ENCODE measurements at places on chromosomes 3 and 15.
A peak's percentile ranks its signal among the peaks of the same experiment; 100 is the strongest.

- DNase-seq, result no peak
Observed at GRCh38 chr15:53917109-53917508, 61.1 kb upstream of the UNC13C start.

GRCh38 chr3:43689166-43689565, 1.6 kb upstream of the ABHD5 start:
- no peak for DNase-seq

- peak; percentile 91 for DNase-seq
Observed at GRCh38 chr3:9976721-9977709, 9.6 kb downstream of the EMC3 start.

DNA sequence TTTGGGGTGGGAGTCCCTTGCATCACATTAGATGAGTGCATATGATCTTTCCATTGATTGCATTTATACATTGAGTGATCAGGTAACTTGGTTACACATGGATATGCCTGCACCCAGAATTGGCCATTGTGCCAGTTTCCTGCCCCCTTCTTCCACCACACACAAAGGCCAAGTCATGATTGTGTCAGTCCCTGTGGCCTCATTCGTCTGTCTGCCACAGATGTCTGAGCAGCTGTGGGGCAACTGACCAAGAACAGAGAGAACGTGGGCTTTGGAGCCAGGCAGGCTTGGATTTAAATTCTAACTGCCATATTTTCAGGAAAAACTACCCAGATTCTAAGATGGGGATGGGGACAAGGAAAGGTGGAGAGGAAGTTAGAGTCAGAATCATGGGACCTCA, 27.0 kb downstream of the CCNL1 start:
- no peak for DNase-seq

DNA sequence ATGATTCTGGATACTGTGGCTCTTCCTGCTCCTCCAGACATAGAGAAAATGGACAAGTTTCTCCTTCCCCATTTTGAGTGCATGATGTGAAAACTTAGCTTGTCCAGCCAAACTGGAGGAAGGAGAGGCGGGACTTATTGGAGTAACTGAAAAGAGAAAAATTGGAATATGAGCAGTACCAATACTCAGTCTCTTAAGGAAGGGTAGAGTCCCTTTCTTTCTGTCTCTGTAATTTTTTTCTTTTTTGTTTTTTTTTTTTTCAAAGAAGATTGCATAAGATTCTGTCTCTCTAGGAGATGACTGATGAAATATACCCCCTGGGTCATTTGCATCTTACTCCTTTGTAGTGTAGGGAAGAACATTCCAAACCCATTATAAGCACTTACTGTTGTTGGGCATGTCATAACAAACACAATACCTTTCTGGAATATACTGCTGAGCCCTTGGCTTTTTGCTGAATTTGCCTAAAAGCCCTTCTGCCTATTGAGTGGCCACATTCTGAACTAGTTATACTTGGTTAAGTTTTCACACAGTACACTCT, 498.1 kb upstream of the TPRG1 start:
- DNase-seq, result no peak

- DNase-seq, result no peak
Observed at GRCh38 chr3:38473229-38473628, 19.5 kb downstream of the ACVR2B start.

DNA sequence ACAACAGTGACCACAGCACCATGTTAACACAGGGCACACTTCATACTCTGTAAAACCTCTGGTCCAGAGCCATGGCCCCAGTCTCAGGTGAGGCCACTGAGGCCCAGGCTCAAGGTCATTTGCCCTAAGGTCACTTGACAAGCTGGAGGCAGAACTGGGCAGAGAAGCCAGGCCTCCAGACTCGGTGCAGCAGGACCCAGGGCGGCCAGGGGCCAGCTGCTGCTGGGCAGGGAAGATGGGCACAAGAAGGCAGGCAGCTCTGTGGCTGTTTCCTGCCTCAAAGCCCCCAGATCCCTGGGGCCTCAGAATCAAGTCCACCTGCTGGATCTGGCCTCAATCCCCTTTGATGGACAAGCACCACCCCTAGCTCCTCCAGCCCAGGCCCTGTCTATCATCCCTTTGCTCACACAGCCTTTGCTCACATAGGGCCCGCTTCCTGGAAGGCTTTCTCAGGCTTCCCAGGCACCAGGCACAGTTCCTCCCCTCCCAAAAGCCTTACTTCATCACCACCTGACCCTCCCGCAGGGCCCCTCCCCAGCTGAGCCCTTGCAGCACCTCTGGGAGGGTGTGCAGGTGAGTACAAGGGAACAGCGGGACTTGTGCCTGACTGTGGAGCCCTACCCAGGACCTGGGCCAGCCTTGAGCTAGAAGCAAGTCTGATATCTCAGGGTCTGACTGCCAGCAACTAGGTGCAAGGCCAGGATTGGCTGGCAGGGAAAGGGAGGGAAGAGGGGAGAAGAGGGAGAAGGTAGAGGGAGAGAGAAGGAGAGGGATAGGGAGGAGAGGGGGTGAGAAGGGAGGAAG, 38.0 kb upstream of the LINGO1 start:
- DNase-seq, result no peak

GRCh38 chr3:69212411-69213160, 90.2 kb upstream of the LMOD3 start:
- DNase-seq, result peak; percentile 7

DNA sequence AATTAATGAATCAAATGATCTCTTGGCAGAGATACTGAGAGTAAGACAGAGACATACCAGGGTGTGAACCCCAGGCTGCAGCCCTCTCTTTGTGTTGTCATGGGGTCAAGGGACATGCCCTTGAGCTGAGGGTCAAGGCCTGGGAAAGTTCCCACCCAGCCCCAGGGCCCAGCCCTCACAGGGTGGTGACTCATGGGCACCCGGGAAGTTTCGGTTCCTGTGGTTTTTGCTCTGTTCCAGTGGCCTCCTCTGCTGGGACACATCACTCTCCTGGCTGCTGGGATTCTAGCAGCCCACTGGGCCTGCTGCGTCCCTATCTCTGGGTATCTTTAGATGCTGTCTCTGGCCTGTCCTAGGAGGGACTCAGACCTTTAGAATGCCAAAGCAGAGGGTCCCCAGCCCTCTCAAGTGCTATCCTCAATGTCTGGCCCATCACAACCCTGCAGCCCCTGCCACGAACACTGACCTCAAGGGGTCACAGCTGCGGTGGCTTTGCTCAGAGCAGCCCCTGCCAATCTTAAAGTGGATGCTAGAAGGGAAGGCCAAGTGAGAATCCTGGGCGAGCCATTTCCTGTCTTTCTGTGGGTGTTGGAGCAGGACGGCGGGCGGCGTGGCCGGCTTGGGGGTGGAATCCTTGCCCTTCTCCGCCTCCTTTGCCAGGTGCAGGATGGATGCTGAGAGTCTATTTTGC, 148.4 kb upstream of the TLE3 start:
- DNase-seq, result peak; percentile 24

DNA sequence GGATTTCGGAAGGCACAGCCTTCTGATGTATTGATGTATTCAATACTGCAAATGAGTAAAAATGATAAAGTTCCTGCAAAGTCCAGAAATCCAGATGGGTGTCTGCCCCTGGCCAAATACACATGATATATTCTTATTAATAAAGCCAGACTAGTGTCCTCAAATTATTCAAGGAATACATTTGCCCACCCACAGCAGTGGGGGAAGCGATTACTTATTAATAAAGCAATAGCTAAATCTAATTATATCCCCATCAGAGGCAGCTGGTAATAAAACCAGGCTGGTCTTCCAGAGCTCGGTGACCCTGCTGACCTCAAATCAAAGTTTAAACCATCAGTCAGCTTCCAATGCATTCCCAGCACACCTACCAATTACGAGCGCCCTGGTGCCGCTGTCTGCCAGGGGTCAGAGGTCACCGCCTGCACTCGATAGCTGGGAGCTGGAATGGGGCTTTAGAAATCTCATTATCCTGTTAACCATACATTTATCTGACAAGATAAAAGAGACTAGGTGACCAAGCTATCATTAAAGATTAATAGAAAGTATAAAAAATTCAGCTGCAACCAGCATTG, 330.3 kb downstream of the UACA start:
- no peak for DNase-seq

- no peak for DNase-seq
Observed at GRCh38 chr3:119557877-119558269, 1.5 kb downstream of the CD80 start.

DNA sequence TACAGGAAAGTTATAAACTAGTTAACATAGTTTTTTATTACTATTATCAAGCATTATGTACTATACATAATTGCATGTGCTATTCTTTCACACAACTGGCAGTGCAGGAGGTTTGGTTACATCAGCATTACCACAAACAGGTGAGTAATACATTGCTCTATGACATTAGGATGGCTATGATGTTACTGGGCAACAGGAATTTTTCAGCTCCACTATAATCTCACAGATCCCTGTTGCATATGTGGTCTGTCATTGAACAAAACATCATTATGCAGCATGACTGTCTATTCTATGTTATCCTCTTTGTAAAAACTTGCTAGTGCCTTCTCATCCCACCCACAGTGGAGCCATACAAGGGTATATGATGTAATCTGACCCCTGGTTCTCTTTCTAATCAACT, 36.5 kb upstream of the PDZRN3 start:
- DNase-seq, result peak; percentile 22

DNA sequence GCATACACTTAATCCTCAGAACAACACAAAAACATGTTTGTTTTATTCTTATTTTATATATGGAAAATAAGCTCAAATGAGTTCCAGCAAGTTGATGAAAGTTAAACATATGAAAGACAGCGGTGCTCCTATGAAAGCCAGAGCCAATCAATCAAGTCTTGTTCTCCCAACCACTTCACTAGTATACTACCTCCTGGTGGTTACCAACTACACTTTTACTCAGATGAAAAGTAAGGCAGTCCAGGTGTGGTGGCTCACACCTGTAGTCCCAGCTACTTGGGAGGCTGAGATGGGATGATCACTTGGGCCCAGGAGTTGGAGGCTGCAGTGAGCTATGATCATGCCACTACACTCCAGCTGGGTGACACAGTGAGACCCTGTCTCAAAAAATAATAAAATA, 66.0 kb downstream of the MAGI1 start:
- no peak for DNase-seq

- no peak for DNase-seq
Observed at GRCh38 chr3:25380222-25380739, 47.8 kb upstream of the RARB start.

DNA sequence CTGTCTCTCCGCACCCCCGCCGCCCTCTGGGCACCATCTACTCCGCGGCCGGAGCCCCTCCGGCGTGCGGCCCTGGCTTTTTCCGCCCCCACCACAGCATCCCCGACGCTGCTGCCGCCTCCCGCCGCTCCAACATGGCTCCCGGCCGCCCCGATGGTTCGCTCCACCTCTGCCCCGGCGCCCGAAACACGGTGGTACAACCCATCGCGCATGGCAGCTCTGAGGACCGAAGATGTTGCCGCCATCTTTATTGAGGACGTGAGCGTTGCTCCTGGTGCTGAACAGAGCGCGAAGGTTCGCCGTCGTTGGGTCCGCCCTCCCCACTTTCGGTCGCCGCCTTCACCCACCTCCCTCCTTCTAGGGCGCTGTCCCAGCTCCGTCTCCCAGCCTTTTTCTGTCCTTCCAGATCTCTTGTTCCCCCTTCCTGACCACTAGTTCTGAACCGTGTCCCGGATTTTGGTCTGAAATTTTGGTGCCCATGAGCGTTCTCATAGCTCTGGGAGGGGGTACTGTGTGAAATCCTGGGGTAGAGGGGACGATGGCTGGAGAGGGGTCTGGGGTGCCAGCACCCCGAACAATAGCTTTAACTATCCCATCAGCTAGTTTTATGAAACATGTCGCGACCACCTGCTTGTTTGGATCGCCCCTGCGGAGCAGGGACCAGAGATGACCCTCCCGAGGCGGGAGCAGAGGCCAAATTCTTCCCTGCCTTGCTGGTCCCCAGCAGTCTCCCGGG, at the start of gene CELSR3:
Gene CELSR3 (minus strand): TSS at position 134 of the 736 bp plus-strand sequence. CDS start 252 bp downstream, outside the sequence.
- DNase-seq, result peak; percentile 84

GRCh38 chr3:17138246-17139039, 253.7 kb downstream of the PLCL2 start:
- DNase-seq, result no peak

DNA sequence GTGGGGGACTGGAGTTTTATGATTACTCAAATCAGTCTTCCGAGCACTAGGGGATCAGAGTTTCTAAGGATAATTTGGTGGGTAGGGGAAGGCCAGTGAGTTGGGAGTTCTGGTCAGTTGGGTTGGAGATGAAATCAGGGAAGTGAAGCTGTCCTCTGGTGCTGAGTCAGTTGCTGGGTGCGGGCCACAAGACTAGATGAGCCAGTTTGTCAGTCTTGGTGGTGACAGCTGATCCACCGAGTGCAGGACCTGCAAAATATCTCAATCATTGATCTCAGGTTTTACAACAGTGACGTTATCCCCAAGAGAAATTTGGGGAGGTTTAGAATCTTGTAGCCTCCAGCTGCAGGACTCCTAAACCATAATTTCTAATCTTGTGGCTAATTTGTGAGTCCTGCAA, 249.4 kb downstream of the FAM43A start:
- no peak for DNase-seq

GRCh38 chr15:78638658-78639314, 2.2 kb downstream of the CHRNB4 start:
- no peak for DNase-seq

DNA sequence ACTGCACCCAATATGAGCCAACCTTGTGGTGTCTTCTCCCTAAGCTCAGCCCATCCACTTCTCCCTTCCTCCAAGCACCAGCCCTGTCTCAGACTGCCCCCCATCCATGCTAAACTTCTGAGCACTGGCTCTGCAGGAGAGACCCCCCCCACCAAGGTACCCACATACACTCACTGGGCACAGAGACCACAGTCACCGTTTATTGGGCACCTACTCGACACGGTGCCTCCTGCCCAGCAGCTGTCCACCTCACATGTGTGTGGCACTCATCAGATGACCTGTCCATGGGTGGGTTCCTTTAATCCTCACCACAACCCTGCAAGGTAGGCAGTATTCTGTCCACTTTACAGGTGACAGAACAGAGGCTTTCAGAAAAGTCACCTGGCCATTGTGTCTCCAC, 22.3 kb upstream of the SFMBT1 start:
- no peak for DNase-seq

- no peak for DNase-seq
Observed at GRCh38 chr3:108127301-108127988, 36.6 kb upstream of the CD47 start.

DNA sequence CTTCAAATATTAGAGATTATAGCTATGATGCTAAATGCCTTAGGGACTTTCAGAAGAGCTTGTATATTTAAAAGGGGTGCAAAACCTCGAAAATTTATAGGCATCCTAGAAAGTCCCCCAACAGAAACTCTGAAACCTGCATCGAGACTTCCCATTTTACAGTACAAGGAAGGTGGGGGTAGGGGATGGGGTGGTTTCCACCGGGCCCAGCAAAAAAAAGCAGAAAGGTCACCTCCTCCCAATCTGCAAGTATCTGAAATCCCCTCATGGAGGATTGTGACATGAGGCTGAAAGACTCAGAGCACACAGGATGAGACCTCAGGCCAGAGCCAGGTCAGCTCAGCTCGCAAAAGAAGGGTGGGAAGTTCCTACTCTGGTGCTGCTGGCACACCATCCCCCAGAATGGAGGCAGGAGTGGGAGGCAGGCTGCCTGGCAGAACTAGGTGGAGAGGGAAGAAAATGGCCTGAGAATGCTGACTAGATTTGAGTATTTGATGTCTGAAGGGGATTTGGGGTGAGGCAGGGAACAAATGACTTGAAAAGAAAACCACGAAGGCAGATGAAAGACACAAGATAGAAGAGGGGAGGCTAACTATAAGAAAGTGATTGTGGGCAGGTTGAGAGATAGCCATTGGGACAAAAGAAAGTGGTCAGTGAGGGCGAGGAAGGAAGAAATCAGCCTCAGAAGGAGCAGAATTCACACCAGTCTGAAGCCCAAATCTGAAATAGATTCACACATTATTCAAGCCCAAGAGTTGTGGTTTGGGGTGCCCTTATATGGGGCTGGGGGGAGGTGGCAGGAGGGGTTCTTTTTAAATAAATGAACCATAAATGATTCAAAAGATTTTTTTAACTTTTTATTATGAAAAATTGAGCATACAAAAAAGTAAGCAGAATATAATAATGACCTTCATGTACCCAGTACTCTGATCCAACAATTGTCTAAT, 22.5 kb upstream of the TSC22D2 start:
- no peak for DNase-seq
